ENCODE measurements at places on chromosomes 4 and X.

DNA sequence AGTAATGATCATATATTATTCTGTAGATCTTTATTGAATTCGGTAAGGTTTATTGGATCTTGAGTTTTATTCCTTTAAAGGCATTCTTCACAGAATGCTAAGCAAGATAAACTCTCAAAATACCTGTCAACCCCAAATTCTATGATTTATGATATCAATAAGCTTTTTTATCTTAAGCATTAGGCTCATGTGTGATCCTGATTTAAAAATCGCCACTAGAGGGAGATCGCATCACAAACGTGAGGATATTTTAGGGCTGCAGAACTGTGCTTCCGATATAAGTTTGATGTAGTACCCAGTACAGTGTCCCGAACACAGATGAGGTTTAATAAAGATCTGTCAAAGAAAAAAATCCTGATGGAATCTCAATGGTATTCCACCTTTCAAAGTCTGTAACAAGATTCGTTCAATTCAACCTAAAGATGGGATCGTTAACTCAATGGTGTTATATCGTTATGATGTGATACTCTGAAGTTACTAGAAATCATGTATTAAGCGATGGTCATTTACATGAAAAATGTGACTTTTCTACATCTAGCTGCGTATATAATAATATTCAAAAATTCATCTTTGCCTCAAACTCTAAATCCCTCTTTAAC lies 169.0 kb downstream of the CORIN start:
- DNase-seq: no peak

GRCh38 chr4:85515701-85516100 lies 40.8 kb downstream of the ARHGAP24 start:
- DNase-seq: no peak

- no peak for DNase-seq
Measured at GRCh38 chrX:140765043-140765784, 55.7 kb downstream of the LINC00632 start.

GRCh38 chrX:154123241-154124219 lies 20.5 kb upstream of the OPN1LW start:
- DNase-seq: no peak

GRCh38 chr4:20262221-20262620 lies 10.5 kb downstream of the SLIT2 start:
- DNase-seq: no peak
